ENCODE measurements at places on chromosomes 16 and 17.

GRCh38 chr16:21620592-21620991 lies 21.2 kb downstream of the METTL9 start:
- no peak for DNase-seq

GRCh38 chr17:65121916-65122806 lies 15.0 kb upstream of the RGS9 start:
- no peak for DNase-seq

DNA sequence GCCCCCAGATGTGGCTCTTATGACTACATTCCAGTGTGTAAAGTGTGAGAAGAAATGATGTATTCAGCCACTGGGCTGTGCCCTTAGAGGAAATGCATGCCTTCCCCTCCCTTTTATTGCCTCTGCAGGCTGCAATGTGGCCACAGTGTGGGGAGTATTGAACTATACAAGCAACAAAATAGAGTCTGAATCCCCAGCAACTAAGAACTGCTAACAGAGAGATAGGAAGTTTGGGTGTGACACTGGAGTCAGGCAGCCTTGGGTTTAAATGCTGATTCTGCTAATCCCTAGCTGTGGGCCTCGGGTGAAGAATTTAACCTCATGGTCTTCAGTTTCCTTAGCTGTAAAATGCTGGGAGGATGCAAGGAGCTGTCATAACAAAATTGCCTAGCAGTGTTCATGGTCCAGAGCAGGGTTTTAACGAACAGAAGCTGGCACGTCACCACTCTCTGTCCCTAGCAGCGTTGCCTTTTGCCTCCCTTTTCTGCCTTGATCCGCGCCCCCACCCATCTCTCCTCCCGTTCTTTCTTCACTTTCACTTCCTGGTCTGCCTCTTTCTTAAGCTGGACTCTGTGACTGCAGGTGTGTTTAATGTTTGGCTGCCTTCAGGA lies 50.3 kb downstream of the KPNA2 start:
- DNase-seq: no peak

DNA sequence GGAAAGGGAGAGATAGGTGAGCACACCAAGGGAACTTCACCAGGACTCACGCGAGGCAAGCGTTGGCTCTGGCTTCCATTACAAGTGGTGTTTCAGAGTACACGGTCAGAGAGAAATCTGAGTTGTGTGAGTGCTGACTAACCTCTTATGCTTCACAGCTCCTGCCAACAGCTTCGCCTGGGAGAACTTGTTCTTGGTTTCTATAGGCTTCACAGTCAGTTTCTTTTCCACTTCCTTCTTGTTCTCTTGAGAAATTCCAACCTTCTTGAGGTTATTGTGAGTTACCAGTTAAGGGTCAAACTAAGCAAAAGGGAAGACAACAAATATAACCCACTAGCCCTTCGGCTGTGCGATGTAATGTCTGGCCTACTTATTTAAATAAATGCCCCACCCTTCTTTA lies 18.9 kb downstream of the PSME3IP1 start:
- DNase-seq: peak; percentile 54

- no peak for DNase-seq
Observed at GRCh38 chr17:65066901-65067300, 10.4 kb upstream of the GNA13 start.

- no peak for DNase-seq
Observed at GRCh38 chr16:85823328-85823920, 23.9 kb downstream of the COX4I1 start.

Data from fibroblast of pulmonary artery (primary cell).